ENCODE measurements at places on chromosomes 11 and 22.

GRCh38 chr11:10493041-10493663, 38.1 kb downstream of the AMPD3 start:
- no peak for DNase-seq

DNA sequence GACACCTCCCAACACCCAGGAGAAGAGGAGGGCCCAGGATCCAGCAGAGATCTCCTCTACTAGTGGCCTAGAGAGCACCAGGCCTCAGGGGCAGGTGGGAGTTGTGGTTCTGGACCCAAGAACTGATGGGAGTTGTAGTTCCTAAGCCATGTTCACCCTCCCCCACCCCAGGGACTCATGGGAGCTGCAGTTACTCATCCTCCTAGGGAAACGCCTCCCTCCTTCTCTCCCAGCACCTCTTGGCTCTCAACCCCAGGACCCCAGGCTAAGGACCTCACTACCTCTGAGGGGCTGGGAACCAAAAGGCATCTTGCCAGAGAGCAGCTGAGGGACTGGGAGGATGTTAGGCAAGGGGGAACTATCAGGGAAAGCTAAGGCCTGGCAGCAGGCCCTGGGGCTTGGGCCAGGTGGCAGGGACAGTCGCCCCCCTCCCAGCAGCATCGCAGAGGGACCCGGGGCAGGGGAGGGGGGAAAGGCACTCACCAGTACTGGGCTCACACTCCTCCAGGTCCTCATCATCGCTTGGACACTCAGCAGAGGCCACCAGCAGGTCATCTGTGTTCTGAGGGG, 28.9 kb downstream of the SLC22A12 start:
- DNase-seq, result no peak

- DNase-seq, result peak; percentile 51
These were observed 28.2 kb upstream of the TMPRSS4 start for GRCh38 chr11:118048472-118049370.

GRCh38 chr11:109424901-109425300, 2.9 kb downstream of the C11orf87 start:
- DNase-seq, result peak; percentile 75

GRCh38 chr22:42365111-42365865, 66.9 kb downstream of the NFAM1 start:
- DNase-seq, result no peak

DNA sequence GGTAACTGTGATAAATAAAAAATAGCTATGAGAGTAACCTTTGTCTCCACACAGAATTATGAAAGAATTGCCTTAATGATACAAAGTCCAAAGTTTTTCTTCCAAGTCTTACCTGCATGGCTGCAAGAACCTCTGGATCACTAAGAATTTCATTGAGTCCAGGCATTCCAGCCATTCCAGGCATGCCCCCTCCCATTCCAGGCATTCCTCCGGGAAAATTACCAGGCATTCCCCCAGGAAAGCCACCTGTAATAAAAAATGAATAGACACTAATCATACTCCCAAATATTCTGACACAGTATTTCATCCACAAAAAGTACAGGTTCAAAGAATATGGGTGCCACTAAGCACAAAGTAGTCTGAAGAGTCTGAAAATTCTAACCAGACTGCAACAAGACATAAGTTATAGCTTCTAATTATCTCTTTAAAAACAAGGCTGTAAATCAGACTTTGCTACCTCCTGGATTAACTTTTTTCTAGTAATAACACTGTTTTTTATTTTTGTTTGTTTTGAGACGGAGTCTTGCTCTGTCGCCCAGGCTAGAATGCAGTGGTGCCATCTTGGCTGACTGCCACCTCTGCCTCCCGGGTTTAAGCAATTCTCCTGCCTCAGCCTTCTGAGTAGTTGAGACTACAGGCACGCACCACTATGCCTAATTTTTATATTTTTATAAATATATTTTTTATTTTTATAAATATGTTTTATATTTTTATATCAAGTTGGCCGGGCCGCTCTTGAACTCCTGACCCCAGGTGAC, 8.0 kb upstream of the SLC25A17 start:
- no peak for DNase-seq

- no peak for DNase-seq
These were observed 67.4 kb downstream of the SPECC1L start for GRCh38 chr22:24337894-24338645.

- DNase-seq, result no peak
These were observed 530.7 kb upstream of the CHORDC1 start for GRCh38 chr11:90753546-90753945.

- no peak for DNase-seq
These were observed 9.8 kb upstream of the SLC39A13 start for GRCh38 chr11:47398551-47398950.

DNA sequence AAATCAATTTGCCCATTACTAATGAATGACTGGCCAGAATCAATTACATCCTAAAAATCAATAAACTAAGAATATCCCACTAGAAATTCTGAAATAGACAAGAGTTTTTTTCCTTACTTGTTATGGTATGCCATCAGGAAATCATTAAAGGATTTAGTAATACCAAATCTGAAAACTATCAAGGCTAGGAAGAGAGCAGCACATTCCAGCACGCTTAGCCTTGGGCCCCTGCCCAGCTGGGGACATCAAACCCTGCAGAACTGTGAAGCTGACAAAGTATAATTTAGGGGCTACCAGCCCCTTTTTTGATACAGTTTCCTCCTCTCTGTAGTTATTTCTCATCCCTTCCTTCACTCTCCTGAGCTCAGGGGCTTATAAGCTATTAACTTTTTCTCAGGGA, 247.8 kb upstream of the ZC3H12C start:
- DNase-seq, result no peak

GRCh38 chr22:29270475-29271271, 2.6 kb downstream of the EWSR1 start:
- DNase-seq, result no peak

DNA sequence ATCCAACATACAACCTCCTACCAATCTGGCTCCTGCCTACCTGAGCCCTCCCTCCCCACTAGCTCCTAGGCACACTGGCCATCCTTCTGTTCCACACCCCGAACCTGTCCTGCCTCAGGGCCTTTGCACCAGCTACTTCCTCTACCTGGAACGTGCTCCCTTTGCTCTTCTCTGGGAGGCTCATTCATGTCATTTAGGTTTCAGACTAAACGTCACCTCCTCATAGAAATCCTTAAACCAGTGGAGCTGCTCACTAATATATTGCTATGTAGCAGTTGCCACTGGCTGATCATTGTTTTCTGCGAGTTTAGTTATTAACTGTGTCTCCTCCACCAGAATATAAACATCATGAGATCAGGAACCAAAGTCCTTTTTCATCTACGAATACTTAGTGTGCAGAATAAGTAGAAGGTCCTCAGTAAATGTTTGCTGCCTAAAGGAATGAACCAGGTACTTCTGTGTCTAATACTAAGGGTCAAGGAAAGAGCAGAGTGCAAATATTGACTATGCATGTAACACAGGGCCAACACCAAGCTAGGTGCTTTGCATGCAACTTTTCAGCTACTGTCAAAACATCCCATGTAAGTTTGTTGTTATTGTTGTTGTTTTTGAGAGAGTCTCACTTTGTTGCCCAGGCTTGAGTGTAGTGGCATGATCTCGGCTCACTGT, 277.6 kb upstream of the SYN3 start:
- DNase-seq, result no peak

DNA sequence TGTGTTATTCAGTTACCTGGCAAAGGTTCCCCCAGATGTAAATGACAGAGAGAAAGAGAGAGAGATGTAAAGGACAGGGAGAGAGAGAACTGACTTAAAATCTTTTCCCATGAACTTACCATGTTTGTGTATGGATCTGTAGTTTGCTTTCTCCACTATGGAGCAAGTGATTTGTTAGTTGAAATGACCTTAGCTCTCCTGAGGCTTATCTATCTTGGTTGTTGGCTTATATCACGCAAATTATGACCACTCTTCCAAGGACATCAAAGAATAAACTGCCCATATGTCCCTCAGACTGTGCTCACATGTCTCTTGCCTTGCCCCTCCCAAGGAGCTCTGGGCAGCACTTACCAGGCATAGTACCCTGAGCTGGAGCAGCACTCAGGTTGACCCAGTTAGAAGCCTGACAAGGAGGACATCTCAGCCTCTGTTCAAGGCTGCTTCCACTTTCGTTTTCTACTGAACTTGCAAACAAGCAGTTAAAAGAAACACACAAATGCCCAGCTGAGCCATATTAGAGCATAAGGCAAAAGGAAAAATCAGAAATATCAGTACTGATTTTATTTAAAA, 95.3 kb upstream of the RCN1 start:
- DNase-seq, result peak; percentile 13

DNA sequence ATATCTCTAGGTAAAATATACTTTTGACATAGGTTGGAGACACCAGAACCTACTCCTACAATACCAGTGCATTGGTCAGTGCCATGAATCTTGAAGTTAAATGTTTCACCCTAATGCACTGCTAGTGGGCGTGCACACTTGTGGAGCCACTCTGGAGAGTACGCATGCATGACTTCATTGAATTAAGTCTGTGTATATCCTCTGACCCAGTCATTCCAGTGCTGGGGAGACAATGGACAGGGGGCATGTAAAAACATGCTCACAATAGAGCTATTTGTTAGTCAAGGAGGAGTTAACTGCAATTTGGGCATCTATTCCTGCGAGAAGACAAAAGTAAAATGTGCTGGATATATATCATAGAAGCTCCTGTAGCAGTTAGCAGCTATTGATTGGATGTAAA, 335.4 kb upstream of the NCAM1 start:
- DNase-seq, result no peak

GRCh38 chr11:94909371-94909820, 64.0 kb downstream of the CWC15 start:
- DNase-seq, result no peak

- DNase-seq, result no peak
These were observed 44.6 kb upstream of the WNT7B start for GRCh38 chr22:46021577-46021976.

GRCh38 chr22:22318723-22319465, 74.3 kb downstream of the VPREB1 start:
- no peak for DNase-seq

GRCh38 chr11:34324466-34324865, 33.3 kb downstream of the ABTB2 start:
- no peak for DNase-seq

DNA sequence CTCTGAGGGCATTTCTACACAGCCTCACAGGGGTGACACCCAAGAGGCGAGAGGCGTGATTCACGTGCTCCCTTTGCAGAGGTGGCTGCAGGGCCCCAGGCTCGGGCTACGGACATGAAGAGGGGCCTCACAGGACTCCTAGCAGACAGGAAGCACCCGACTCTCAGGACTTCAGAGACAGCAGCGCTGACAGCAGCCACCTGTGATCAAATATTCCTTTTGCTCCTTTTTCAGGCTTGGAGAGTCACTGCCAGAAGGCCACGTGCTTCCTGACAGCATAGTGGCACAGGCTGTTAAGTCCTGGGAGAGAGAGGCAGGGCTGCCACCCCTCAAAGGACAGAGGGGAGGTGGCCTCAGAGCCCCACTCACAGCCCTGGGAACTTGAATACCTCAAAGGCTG, 348.9 kb downstream of the CADM1 start:
- DNase-seq, result no peak

- DNase-seq, result no peak
These were observed 38.0 kb downstream of the ADAMTS15 start for GRCh38 chr11:130486391-130486836.

GRCh38 chr11:42021911-42022310, 562.5 kb upstream of the LRRC4C start:
- DNase-seq, result no peak

GRCh38 chr11:34278693-34279297, 79.0 kb downstream of the ABTB2 start:
- DNase-seq, result no peak

DNA sequence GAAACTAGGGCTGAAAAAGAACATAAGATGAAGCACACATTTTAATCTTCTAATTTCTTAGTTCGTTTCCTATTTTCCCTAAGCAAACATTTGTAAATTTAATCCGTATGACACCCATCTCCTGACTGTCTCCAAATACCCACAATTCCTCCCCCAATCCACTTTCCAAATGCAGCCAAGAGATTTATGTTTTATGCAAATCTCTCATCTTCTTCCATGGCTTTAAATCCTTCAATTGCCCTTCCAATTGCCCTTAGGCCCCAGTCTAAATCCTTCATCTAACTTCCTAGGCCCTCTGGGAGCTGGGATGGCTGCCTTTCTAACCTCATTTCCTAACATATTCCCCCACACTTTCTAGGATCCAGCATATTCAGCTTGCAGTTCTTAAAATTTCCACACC, 18.0 kb upstream of the POU2AF1 start:
- DNase-seq, result no peak

DNA sequence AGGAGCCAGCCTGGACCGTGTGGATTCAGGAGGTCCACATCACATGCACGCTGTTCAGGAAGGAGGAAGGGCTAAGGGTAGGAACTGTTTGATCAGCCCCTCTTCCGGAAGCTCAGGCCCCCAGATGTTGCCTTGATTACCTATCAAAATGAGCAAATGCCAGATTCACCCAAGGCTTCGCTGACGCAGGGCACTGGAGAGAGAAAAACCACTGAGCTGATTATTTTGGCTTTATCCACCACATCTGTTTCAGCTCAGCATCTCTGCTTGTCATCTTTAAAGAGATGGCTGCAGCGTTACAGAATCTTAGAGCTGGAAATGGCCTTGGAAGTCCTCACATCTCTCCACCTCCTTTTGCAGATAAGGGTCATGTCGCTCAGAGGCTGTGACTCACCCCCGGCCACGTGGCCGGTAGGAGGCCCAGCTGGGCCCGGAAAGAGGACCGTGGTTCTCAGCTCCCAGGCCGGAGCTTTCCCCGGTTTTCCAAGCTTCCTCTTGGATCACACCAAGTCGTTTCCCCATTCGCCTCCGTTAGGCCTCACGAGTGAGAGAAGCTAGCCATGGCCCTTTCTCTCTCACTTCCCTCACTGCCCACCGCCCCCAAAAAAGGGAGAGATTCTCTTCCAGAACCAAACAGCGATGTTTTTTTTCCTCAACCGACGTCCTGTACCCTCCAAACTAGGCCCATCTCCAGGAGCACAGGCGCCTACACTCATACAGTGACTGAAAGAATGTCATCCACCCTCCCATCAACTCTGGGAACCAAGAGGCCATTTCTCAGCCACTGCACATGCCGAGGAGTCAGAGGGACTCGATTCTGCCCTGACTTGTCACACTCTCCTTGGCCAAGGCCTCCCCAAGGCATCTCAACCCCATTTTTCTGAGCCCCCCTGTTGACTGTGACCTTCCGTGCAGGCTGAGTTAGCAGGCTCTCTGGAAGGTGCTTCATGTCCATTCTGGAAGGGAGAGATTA, 37.6 kb downstream of the LIF start:
- no peak for DNase-seq

- DNase-seq, result peak; percentile 73
These were observed 5.2 kb downstream of the USP2 start for GRCh38 chr11:119376197-119376847.

GRCh38 chr11:123797114-123797513, 9.0 kb downstream of the OR6M1 start:
- no peak for DNase-seq

All from DMS53 (cell line).